ENCODE measurements at places on chromosomes 4 and X.

DNA sequence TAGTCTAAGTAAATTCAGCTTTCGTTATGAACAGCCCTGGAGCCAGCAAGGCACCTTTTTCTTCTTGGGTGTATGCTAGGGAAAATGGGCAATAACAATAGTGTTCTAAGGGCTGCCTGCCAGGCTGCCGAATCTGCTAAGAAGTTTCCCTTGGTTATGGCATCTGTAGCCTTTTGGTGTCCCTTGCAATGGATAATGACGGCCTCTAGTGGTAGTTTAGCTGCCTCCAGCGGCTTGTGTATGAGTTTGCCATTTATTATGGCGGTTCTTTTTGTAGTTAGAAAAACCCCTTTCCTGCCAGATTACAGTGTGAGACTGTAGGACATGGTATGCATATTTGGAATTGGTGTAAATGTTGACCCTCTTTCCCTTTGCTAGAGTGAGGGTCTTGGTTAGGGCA, 78.9 kb upstream of the SPIN4 start:
- DNase-seq: no peak

GRCh38 chrX:133497356-133497755, 82.1 kb upstream of the GPC4 start:
- DNase-seq: no peak

DNA sequence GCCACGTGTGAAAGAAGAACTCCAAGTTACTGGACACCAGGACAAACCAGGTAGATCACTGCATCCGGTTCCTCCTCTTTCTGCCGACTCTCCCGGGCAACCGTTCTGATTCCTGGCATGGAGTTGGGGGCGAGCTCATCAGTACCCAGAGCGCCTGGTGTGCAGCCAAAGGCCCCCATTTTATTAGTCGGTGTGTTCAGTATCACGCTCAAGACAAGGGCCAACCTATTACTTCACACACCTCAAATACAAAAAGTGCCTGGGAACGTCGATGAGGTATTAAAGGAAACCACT, 2.8 kb upstream of the CTBP1 start:
- no peak for DNase-seq

DNA sequence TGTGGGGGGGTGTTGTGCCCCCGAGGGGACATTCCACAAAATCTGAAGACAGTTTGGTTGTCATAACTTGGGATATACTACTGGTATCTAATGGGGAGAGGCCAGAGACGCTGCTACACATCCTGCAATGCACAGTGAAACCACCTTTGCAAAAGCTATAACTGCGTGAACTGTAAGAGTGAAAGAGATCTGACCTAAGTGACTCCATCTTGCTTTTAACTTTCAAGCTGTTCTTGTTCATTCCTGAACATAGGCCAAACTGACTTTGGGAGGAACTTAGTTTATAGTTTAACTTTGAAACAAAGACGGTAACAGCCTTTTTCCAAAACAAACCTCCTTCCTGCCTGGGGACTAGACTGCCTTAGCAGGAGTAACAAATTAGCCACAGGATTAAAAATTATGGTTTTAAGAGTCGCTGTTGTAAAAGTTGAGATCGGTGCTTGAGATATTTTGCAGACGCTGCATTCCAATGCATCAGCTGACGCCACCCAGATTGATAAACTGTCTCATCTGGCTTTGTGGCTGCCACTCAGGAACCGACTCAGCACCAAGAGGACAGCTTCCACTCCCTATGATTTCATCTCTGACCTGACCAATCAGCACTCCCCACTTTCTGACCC, 70.9 kb downstream of the ATXN3L start:
- DNase-seq: no peak

DNA sequence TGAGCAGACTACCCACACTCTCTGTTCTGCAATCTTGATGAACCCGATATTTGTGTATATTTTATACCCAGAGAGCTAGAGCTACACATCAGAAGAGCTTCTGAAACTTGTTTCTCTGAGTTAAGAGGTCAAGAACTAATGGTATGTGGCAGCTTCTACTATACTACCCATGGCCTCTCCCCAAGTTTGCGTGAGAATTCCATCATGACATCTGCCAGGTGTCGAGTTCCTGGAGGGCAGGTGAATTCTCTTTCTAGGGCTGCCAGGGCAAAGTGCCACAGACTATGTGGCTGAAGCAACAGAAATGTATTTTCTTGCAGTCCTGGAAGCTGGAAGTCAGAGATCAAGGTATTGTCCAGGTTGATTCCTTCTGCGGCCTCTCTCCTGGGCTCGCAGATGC, 4.4 kb downstream of the SORCS2 start:
- no peak for DNase-seq

- DNase-seq: no peak
Measured at GRCh38 chr4:131348263-131348662, 1800.8 kb upstream of the PCDH10 start.

DNA sequence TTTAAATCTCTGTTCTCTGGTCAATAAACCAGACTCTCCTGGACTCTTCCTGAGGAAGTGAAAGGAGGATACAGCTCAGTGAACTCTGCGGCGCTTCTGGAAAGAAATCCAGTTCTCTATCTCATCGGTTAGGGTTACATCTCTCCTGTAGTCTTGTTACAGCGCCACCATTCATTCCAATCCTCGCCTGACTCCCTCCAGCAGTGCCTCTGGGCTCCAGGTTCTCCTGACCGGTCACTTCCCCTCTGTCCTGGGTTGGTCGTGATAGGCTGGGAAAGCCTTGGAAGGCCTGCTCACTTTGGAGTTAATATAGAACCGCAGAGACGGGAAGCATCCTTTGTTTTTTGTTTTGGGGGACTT, 97.0 kb upstream of the STOX2 start:
- DNase-seq: no peak

DNA sequence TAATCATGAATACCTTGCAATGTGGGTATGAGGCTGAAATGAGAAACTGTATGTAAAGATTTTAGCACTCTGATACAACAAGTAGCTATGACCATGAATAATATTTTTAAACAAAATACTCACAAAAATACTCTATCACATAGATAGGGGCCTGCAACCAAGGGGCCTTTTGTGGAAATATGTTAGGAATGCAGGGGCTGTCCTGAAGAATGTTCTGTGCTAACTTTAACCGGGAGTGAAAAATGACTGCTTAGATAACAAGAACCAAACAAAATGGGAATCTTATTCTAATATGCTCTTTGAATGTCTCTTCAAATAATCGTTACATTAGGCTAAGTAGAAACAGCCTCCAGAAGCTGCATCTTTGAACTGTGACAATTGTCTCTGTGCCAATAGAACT, 37.9 kb upstream of the GYPA start:
- DNase-seq: no peak

DNA sequence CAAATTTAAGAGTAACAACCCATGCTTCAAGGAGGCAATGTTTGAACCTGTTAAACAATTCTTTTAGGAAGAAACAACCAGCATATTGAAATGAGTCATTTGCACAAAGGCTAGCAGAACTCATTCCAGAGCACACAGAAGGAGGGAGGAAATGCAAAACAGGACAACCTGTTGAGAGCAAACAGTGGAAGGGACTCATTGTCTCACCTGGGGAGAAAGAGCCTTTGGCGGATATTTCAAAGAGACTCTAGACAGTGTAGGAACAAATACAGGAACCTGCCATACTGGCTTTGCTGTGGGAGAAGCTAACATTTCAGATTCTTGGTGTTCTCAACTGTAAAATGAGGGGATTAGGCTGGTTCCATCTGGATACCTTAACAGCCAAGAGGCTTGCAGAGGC, 14.8 kb upstream of the RASGEF1B start:
- no peak for DNase-seq

- no peak for DNase-seq
Measured at GRCh38 chrX:41110801-41111625, 25.8 kb downstream of the USP9X start.

Data from activated naive CD4-positive, alpha-beta T cell (primary cell).